ENCODE measurements at places on chromosomes 2 and 18. TPM values are rescaled to one million over a fixed set of nuclear protein-coding genes. Genes with fewer than 3 reads are reported as not detected.

Gene ERMN
- not detected for polyA plus RNA-seq

GRCh38 chr2:172864182-172864581 lies 128.5 kb downstream of the RAPGEF4 start:
- no peak for DNase-seq

Gene EVX2
- not detected for polyA plus RNA-seq

Gene DPP10
- not detected for polyA plus RNA-seq

- DNase-seq: no peak
Observed at GRCh38 chr2:165472922-165473321, 3.4 kb downstream of the CSRNP3 start.

DNA sequence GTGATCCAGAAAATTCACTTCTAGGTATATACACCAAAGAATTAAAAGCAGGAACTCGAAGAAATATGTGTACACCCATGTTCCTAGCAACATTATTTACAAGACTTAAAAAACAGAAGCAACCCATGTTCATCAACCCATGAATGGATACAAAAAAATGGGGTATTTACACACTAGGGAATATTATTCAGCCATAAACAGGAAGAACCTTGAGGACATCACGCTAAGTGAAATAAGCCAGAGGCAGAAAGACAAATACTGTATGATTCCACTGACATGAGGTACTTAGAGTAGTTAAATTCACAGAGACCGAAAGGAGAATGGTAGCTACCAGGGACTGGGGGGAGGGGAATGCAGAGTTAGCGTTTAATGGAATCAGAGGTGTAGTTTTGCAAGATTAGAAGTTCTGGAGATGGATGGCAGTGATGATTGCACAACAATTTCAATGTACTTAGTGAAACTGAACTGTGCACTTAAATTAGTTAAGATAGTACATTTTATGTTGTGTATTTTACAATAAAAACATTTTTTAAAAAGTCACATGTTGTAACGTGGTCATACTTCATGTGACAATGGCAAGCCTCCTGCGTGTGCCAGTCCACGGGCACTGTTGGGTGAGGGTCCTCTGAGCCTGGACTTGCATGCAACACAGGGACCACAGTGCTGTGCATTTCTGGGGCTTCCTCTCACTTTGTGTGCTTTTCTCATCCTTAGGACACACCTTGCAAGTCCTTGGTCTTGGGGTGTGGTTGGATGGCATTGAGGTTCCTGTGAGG lies 206.1 kb upstream of the HDAC4 start:
- no peak for DNase-seq

- DNase-seq: no peak
Observed at GRCh38 chr2:165632594-165632993, 161.5 kb downstream of the GALNT3 start.

Gene CCDC141
- polyA plus RNA-seq: 0.01 TPM

DNA sequence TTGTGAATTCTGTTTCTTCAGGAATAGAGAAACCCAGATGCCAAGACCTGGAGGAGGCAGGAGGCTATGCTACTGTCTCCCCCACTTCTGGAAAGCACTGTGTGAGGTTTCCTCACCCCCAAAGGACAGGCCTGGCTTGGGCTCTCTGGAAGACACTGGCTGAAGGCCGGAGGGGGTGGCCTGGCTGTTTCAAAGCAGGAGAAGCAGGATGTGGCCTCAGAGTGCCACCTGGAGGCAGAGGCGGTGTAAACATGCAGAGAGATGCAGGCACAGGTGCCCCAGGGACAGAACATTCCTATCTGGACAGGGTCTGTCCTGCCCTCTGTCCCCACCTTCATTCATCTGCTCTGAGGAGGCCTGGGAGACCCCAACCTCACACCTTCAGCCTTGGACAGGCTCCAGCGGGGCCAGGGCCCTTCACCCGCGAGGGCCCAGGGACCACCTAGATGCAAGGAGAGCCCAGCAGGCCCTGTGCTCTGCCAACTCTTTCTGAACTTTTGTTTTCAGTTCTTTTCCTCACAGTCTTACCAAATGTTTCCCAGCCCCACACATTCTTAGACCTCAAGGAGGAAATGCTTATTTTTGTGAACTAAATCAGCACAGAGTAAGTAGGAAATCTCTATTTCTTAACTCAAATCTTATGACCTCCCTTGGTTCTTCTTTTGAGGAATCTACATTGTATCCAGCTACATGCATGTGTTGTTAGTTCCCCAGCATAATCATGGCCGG lies 79.2 kb downstream of the LONRF2 start:
- DNase-seq: peak; percentile 15

Gene HEATR5B
- polyA plus RNA-seq: 9.9 TPM

DNA sequence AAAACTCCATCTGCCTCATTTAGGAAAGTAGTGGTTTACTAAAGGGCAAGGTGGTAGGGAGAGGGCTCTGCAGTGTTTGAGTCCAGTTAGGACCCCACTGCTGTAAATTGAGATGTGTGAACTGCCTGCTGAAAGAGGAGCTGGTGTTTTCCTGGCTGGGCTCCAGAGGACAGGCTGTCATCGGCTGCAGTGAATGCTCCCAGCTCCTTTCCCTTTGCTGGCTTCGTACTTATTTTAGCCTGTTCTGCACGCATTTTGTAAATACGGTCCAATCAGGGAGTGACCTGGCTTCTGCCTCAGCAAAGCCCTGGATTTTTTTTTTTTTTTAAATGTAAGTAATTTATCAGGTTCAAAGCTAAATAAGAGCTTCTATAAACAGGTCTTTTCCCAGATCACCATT lies 37.5 kb downstream of the SLC4A3 start:
- no peak for DNase-seq

Gene UGT1A8
- polyA plus RNA-seq: not detected

- peak; percentile 52 for DNase-seq
Observed at GRCh38 chr2:44126106-44126797, 42.4 kb upstream of the PPM1B start.

Gene PROM2
- polyA plus RNA-seq: 48.8 TPM

DNA sequence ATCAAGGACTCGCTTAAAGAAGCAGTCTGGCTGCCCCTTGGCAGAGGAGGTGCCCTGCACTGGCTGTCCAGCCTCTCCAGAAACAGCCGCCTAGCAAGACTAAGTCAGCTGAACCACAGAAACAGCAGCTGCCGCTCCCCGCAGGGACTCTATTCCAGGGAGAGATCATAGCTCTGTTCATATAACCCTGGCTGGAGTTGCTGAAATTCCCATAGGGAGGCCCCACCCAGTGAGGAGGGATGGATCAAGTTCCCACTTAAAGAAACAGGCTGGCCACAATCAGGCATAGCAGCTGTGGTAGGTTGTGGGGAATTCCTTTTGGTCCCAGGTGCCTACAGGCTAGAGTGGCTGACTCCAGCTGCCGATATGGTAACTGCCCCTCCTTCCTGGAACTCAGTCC lies 74.2 kb upstream of the MC4R start:
- no peak for DNase-seq

- DNase-seq: peak; percentile 44
Observed at GRCh38 chr2:175817221-175817620, 184.8 kb downstream of the LNPK start.

- DNase-seq: peak; percentile 71
Observed at GRCh38 chr2:100524331-100524730, 38.5 kb upstream of the PDCL3 start.

DNA sequence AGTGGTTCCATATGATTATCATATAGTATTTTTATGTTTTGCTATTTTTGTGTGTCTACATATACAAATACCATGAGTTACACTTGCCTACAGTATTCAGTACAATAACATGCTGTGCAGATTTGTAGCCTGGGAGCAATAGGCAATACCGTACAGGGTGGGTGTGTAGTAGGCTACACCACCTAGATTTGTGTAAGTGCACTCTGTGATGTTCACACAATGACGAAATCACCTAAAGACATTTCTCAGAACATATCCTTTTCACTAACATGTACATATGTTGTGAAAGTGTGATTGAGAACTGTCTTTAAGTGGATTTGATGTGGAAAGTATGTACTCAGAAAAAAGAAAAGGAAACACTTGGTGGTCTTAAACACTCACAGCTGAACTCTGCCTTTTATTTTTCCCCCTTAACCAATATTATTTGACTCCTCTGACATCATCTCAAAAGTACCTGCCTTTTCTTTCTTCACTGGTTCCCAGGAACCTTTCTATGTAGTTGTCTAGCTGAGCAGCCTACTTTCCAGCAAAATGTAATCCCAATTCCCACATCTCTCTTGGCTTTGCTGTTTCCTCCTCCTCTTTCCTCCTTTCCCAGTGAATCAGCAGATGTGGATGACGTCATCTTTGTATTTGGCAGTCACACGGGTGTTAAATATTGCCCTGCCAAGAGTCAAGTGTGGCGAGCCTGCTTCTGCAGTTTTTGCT lies 47.7 kb downstream of the OSBPL6 start:
- peak; percentile 82 for DNase-seq

DNA sequence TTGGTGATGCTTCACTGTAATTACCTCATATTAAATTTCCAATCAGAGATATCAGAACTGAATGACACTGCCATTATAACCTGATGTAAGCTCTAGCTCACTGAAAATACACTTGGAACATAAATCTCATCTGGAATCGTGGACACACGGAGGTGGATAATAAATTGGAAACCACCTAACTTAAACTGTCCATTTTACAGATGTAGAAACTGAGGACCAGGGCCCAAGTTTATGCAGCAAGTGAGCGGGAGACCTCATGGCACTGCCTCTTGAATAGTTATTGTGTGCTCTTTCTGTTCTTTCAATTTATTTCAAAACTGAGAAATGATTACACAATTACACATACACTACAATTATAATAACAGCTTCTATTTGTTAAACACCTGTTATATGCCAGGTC lies 20.8 kb downstream of the CCDC68 start:
- no peak for DNase-seq

DNA sequence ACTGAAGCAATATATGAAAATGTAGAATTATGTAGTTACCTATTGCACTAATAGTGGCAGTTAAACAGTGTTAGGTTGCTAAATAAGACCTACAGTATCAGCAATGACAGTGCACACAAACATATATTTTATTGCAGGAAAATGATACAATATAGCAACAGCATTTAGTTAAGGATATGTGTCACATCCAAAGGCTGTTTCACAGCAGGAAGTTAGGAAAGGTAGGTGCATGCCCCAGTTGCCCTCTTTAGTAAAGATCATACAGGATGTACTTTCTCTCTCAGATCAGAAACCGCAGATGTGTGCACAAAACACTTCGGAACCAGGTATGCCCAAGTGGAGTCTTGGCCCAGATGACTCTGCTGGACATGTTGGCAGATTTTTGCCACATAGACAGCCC lies 444.1 kb downstream of the XIRP2 start:
- no peak for DNase-seq

- DNase-seq: peak; percentile 35
Observed at GRCh38 chr2:40451918-40452605, at the start of gene SLC8A1. Gene SLC8A1 (minus strand): TSS chr2:40452090.

- peak; percentile 35 for DNase-seq
Observed at GRCh38 chr2:108536133-108536780, 2.0 kb downstream of the LIMS1 start.

- DNase-seq: peak; percentile 36
Observed at GRCh38 chr2:211822686-211823335, 715.8 kb downstream of the ERBB4 start.

Gene PROC
- 0.60 TPM for polyA plus RNA-seq

- DNase-seq: no peak
Observed at GRCh38 chr18:3842844-3843243, 392.9 kb downstream of the TGIF1 start.

GRCh38 chr18:13414521-13414920 lies 196.0 kb downstream of the LDLRAD4 start:
- DNase-seq: no peak

Gene AOX1
- polyA plus RNA-seq: 82.2 TPM

DNA sequence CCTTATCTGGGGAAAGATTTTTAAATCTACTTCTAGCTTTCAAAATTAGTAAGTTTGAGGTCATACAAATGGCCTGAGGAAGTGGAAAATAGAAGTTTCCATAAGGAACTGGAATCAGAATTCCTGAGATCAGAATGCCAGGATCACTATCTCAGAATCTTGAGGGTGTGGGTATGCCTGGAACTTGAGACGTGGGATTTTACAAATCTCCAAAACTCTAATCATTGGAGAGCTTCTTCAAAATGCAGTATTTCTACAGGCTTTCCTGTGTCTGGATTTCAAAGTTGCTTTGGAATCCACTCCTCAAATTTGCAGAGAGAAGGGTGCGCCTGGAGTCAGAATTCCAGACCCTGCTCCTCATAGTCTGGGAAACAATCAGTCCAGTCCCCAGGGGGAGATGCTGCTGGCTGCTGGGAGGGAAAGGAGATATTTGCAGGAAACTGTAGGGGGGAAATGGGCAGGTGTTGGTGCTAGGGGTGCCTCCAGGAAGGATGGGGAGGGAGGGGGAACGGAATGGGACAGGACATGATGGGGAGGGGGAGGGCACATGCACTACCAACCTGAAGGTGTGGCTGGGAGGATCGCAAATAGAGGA lies 31.0 kb upstream of the CATIP start:
- DNase-seq: no peak

- DNase-seq: no peak
Observed at GRCh38 chr2:85095094-85095493, 38.1 kb upstream of the TCF7L1 start.

DNA sequence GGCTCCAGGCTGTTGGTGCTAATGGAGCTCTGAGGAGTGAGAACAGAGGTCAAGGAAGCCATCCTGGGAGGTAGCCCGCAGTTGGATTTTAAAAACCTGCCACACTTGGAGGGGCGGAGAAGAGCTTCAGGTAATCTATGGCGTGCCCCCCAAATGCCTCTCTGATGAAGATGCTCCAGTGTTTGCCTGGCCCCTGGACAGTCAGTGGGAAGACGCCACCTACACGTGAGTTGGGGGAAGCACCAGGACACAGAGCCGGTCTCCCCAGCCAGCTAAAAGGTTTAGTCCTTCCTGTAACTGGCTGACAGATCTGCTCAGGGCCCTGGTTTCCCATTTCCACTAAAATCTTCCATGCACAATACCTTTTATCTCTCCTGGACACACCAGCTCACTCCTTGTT lies 225.0 kb downstream of the TTC32 start:
- DNase-seq: no peak

Gene DUSP28
- 2.6 TPM for polyA plus RNA-seq

Gene C2orf78
- 0.02 TPM for polyA plus RNA-seq

Gene GKN2
- not detected for polyA plus RNA-seq

DNA sequence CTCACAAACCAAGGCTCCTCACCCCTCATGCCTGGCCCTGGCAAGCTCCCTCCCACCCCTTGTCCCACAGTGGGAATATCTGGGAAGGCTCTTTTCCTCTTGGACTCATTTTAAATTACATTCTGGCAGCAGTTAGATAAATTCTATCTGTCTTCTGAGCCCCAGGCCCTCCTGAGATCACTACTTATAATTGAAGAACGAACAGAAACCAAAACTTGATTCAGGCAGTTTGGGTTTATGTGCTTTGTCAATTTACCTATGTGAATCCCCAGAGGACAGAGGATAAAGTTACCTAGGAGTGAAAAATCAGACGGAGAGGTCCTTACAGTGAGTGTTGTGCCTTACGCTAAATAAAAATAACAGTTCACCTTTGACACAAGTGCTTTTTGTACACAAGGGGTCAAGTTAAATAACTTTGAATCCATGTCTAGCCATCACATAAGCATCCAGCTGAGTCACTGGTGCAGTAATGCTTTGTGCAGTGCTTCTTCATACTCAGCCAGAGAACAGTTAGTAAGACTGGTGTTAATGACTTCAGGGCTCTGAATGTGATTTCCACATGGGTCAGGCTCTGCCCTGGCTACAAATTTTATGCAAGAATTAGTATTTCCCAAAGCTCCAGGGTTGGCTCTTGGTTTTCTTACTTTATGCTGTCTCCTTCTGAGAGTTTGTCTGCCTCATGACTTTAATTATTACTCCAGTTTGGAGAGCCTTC lies 329.3 kb downstream of the INSIG2 start:
- DNase-seq: peak; percentile 55

Data from mammary epithelial cell (primary cell).